HEK293T (cell line): ENCODE measurements at places on chromosomes 2 and 18.

GRCh38 chr2:54166121-54166773 is 50.8 kb downstream of the ACYP2 start:
- no peak for DNase-seq

DNA sequence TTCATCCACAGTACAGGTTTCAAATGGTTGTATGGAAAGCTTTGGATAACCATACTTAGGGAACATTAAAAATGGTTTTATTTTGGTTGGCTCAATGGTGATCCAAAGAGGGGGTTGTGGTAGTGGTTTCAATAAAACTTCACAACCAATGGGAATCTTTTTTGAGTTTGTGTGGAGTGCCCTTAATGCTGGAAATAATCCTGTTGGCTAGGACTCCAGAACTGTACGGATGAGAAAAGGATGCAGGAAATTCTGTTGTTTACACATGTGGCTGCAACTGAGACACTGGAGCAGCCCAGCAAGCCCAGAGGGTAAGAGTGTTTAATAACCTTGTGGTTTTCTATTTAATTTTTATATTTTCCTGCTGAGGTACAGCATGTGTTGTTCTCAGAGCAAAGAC is at the start of gene CCDC102B:
Gene CCDC102B, plus strand, starts transcription at position 210 of the 400 bp plus-strand sequence. CDS start 38,684 bp downstream, outside the sequence.
- no peak for DNase-seq

- DNase-seq, result no peak
These were observed 9.2 kb upstream of the SERPINB2 start for GRCh38 chr18:63878343-63878742.

GRCh38 chr2:28780496-28780895 is 28.9 kb downstream of the PPP1CB start:
- no peak for DNase-seq

- DNase-seq, result no peak
These were observed 154.9 kb downstream of the MYO3B start for GRCh38 chr2:170332676-170333402.

DNA sequence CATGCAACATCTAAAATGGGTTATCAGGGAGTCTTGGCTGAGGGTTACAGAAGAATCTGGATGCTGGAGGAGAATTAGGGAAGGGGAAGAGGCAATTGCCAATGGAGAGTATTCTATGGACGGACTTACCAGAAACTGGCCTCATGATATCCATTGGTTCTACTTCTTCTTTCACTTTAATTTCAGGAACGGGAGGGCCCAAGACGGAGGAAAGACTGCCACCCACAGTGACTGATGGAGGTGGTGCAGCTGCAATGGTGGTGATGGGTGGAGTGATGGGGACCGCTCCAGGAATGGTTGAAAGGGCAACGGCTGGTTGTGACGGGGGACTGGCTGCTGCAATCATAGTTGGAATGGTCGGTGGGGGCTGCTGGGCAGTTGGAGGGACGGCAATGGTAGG is 69.1 kb upstream of the AMMECR1L start:
- no peak for DNase-seq

DNA sequence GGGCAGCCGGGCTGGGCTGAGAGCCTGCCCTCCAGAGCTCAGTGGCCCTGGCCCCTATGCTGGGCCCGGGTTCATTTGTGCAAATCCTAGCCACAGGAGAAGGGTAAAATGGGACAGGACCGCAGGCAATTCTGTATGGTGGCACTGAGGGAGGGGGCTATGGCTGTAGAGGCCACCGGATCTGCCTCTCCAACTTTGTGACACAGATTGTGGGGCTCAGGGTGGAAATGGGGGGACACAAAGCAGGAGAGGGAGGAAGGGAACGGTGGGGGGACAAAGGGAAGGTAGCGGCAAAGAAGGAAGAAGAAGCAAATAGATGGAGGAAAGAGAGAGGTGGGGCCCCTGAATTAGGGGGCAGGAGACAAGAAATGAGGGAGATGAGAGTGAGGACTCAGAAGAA is 201.1 kb downstream of the SMAD2 start:
- no peak for DNase-seq

DNA sequence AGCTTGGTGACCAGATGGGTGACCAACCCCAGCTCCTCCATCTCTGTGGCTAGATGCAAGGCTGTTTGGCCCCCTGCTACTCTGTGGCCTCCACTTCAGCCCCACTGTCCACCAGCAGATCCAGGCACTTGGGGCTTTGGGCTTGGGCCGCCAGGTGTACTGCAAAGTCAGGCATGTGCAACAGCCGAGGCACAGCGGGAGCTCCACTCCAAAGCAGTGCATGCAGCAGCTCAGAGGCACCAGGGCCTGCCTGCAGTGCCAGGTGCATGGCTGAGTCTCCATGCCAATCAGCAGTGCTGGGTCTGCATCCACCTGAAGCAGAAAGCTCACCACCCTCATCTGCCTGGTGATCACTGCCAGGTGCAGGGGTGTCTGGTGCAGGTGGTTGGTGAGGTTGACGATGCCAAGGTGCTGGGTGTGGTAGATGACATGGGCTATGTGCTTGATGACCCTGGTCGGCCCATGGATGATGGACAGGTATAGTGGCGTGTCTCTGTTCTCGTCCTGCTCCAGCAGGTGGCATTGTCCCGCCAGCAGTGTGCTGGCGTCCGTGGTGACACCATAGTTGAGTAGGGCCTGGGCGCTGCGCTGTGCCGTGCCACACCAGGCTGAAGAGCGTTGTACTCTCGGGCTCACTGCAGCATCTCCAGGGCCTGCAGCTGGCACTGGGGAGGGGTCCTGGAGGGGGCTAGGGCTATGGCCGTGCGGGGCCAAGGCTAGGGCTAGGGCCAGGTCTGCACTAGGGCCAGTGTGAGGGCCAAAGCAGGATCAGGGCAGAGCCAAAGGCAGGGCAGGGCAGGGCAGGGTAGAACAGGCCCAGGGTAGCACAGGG is 1.0 kb upstream of the ANKRD62 start:
- DNase-seq, result peak; percentile 10

DNA sequence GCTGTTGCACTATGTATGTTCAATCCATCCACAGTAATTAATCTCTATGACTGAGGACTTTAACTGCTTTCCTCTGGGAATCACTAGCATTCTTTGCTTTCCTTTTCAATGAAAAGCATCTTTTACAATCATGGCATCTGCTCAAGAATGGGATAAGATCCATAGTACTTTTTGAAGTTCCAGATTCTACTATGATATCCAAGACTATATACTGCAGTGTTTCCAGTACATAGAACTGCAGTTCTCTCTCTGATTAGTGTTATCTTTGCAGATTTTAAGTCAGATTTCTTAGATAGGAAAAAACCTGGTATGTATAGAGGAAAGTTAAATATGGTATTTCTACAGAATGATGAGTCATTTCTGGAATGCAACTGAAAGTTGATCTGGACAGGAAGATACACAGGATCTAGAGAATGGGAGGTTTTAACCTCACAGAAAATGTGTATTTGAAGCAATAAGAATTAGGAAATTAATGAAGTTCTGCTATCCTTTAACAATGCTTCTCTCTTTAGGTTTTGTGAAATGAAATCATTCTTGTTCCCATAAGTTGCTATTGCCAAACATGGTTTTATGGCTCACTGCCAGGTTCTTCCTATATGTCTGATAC is 670.7 kb downstream of the ERBB4 start:
- no peak for DNase-seq

DNA sequence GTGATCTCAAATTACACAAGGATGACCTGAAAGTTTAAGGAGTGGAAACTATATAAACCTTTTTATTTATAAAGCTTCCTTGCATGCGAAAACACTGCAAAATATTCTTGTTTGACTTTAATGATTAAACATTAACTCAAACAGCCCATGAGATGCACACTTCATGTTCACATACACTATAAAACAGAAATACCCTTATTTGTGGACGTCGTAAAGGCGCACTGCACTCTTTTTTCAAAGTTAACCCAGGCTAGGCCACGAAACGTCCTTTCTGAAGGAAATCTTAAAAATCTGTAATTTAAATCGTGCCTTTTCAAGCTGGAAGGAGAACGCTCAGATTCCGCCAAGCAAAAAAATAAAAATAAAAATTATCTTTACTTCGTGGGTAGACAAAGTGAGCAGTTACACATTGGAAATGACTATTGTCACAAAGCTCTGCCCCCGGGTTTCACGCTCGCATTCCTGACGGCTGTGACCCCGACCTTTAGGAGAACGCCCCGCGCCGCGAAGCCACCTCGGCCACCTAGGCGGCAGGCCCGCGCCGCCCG is 728 bp downstream of the FAM168B start:
- no peak for DNase-seq

DNA sequence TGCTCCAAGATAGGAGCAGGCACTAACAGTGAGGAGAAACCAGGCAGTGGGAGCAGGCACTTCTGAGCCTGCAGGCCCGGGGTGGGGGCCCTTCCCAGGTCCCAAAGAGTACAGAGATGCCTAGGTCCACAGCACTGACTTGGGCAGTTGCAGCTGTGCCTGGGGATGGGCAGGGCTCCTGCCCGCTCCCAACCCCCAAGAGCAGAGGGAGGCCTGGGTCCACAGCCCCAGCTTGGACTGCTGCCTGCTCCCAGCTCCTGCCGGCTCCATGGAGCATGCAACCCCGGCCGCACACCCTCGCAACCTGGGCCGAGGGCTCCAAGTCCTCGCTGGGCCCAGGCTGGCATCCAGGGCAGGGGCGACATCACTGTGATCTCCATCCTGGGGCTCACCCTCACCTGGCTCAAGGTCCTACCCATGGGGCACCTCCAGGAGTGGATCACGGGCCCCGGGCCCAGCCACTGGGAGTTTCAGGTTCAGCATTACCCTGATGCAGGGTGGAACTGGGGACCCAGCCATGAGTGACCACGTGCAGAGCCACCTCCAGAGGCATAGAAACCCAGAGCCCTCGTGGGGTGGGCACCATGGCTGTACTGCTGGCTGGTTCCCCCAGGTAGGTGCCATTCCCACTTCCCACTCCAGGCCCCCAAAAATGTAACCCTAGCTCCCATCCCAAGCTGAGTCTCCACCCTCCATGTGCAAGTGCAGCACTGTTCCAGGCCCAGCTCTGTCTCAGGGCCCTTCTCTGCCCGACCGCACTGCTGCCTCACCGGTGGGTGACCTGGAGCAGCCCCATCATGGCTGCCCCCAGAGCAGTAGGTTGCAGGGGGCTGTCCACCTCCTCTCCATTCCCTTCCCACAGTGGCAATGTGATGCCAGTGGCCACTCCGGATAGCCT is 325.6 kb downstream of the NR4A2 start:
- no peak for DNase-seq

- no peak for DNase-seq
These were observed 108.7 kb downstream of the FEZ2 start for GRCh38 chr2:36489281-36489680.

DNA sequence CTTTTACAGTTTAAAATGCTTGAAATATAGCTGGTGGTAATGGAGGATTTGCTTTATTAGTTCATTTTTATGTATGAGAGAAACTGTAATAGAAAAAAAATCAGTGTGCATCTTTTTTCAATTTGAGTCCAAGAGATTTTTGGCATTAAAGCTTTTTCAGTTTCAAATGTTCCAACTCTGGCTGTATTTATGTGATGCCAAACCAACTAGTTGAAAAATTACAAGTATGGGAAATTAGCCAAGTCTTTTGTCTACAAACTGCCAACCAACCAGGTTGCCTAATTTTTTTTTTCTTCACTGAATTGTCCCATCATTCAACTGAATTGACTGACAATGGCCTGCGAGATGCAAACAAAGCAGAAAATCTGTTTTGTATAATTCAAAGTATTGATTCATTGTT is 95.7 kb downstream of the ICOS start:
- no peak for DNase-seq

GRCh38 chr2:41829052-41829451 is 218.8 kb upstream of the PKDCC start:
- DNase-seq, result no peak

GRCh38 chr2:54353216-54353615 is 97.2 kb upstream of the TSPYL6 start:
- DNase-seq, result no peak

GRCh38 chr2:175834477-175834876 is 167.6 kb downstream of the LNPK start:
- DNase-seq, result no peak

GRCh38 chr2:239820836-239821693 is 204.1 kb downstream of the NDUFA10 start:
- DNase-seq, result no peak

DNA sequence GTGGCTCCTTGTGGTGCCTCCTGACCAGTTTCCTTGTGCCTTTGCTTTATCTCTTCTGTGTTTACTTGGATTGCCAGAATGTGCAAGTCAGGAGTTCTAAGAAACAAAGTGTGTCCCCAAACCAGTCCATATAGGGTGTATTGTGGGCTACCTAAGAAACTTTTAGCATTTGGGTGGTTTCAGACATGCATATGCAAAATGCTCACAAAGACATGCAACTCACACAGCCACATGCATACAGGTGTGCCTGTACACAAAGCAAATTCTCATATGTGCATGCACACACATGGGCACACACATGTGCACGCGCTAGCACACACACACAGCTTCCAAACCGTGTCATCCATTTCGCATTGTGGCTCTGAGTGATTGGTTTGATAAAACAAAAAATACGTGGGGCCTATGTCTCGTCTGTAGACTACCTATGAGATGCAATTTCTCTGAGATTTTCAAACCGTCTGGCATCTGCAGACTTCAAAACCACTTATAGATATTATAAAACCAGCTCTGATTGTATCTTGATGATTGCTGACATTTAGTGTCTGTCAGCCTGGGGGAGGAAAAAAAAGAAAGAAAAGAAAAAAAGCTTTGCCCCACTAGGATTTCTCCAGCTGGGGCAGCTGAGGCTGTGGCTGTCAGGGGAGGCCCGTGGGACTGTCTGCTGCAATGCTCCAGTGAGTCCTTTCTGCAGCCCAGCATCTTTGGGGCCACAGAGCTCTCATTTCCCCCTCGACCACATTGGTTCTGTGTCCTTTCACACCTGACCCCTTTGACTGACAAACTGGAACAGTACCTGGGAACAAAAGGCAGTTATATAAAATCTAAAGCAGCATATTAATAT is 556.1 kb downstream of the CMPK2 start:
- DNase-seq, result no peak

GRCh38 chr2:78304678-78305077 is 720.8 kb upstream of the REG3G start:
- DNase-seq, result no peak

DNA sequence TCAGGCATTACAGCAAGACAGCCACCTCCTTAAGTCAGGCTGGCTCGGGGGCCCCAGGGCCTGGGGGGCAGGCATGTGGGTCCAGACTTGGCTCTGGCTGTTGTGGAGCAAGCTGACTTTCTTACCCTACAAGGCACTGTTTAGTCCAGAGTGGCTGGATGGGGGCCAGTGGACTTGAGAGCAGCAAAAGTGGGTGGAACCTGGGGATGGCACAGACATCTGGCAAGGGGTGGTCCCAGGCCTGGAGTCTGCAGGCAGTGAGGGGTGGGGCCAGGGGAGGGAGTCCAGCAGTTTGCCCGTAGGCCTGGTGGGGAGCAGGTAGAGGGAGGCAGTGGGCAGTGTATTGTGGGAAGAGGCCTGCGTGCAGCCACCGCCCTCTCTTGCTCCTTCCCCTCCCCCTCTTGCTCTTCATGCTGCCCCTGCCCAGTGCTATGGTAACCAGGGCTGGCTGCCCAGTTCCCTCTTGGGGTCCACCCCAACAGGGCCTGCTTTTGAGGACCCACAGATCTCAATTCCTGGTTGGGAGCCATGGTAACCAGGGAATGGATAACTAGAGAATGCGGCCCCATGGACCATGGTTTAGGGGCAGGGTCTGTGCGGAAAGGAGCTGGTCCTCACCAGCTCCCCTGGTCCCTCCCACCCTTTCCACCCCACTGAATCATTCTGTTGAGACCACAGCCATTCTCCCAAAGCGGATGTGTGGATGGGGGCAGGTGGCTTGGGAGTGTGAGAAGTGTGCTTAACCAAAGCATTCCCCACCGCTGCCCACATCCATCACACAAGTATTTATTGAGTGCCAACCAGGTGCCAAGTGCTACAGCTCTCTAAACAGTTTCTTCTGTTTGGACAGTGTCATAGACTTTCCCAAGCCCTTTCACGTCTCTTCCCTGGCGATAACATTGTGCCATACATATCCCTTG is 19.3 kb downstream of the SPEG start:
- no peak for DNase-seq

GRCh38 chr2:48900321-48901014 is 144.9 kb upstream of the LHCGR start:
- DNase-seq, result no peak
